ENCODE measurements at places on chromosomes 3 and 15. TPM values are rescaled to one million over a fixed set of nuclear protein-coding genes. Genes with fewer than 3 reads are reported as not detected.

Gene LRRC2
- total RNA-seq: 0.87 TPM

Gene GREM1
- total RNA-seq: 2.1 TPM

Gene ABHD17C
- total RNA-seq: 17.0 TPM

Gene AP3B2
- 2.5 TPM for total RNA-seq

DNA sequence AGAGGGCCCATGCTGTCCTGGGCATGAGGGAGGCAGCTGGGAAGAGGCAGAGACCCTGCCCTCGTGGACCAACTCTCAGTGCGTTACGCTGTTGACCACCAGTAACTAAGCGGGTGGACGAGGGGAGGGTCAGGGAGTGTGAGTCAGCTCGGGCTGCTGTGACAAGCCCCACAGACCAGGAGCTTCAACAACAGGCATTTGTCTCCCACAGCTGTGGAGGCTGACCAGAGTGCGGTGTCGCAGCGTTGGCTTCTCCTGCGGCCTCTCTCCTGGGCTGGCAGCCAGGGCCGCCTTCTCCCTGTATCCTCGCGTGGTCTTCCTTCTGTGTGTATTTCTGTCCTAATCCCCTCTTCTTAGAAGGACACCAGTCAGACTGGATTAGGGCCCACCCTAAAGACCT, 13.0 kb downstream of the EFCC1 start:
- no peak for DNase-seq

GRCh38 chr3:10450494-10451440, 54.6 kb downstream of the ATP2B2 start:
- no peak for DNase-seq

DNA sequence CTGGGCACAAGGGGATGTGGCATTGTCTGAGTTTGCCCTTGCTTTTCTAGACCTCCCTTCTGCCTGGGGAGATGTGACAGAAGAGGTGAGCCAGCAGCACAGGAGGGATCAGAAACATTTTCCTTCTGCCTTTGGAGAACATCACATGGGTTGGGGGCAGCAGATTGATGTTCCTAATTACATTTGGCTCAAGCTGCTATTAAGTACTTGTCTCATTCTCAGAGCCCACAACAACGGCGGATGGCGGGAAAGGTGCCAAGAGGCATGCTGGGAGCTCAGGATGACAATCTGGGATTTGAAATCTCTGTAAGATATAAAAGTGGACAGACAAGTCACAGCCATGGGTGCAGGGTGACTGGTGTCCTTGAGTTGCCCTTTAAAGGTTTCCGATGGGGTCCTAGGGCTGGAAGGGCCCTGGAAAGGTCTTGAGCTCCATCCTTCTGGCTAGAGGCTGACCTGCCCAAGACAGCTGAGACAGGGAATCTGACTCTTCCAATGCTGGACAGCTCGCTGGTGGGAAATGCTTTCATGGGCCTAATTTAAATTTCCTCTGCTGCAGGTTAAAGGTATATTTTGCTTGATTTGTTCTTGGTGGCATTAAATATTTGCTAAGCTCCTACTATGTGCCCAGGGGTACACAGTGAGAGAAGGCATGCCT, 2.4 kb upstream of the CORO2B start:
- no peak for DNase-seq

GRCh38 chr3:192980632-192981031, 63.0 kb upstream of the MB21D2 start:
- no peak for DNase-seq
